ENCODE measurements at places on chromosomes 12 and 14. TPM values are rescaled to one million over a fixed set of nuclear protein-coding genes. Genes with fewer than 3 reads are reported as not detected.

- no peak for DNase-seq
Observed at GRCh38 chr12:11855983-11856374, 206.5 kb downstream of the ETV6 start.

GRCh38 chr12:74897425-74898211 lies 312.0 kb downstream of the KCNC2 start:
- DNase-seq: no peak

DNA sequence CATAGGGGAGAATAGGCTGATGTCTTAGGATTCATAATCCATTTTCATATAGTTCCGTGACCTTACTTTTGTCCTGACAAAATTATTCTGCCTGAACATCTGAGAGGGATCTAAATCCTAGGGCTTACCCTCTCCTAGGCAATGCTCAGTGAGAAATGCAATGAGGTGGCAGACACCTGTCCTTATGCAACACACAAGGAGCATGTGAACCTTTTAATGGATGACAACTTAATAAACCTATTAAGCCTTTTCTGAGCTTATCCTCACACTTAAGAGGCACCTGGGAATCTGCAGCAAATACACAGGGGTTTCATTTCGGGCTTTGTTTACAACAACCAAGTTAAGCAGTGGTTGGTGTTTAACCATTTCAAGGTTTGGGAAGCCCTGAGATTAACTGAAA lies 24.6 kb downstream of the SINHCAF start:
- DNase-seq: no peak

DNA sequence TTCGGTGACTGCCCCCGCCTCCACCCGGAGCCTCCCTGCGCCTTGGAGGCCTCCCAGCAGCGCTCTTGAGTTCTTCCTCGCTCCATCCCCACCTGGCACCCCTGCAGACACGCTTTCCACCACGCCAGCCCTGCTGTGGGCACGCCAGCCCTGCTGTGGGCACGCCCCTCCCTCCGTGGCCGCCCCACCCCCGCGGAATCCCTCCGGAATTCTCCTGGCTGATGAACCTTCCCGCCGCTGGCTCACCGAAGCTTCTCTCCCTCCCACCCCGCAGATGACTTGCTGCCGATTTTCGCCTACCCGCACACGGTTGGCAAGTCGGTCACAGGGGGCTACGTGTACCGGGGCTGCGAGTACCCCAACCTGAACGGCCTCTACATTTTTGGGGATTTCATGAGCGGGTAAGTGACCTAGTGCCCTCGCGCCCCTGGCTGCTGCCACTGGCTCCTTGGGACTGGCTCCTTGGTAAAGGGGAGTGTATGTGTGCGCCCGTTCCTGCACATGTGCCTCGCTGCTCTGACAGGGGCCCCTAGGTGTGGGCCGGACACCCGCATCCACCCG lies 15.2 kb downstream of the HHIPL1 start:
- no peak for DNase-seq

Gene HOXC9
- not detected for total RNA-seq

- no peak for DNase-seq
Observed at GRCh38 chr12:58206876-58207275, 265.5 kb downstream of the ATP23 start.

GRCh38 chr12:12466157-12466556 lies 96.5 kb downstream of the DUSP16 start:
- DNase-seq: no peak

- no peak for DNase-seq
Observed at GRCh38 chr12:79296871-79297270, 393.9 kb downstream of the PAWR start.

Gene SRSF9
- total RNA-seq: 216 TPM

Gene FOXJ2
- total RNA-seq: 14.9 TPM

DNA sequence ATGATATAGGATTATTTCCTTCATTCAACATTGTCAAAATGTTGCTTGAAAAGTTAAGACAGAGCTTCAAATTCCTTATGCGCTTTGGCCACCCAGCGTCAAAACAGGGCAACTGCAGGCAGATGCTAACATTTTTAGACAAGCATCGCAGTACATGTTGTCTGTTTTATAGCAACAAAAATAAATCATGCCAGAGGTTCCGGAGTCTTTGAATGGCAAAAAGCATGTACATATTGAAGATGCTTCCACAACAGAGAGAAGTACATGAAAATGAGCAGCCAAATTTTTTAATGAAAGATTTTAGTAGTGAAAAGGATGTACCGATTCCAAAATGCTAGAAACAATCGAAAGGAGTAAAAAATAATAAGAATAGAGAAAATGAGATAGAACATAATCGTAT lies 49.8 kb upstream of the USP15 start:
- DNase-seq: no peak

Gene CLMN
- total RNA-seq: 131 TPM

Gene CLEC9A
- total RNA-seq: 0.47 TPM

Gene C3AR1
- 1.8 TPM for total RNA-seq

Gene TOMM20L
- not detected for total RNA-seq

Data from colonic mucosa (tissue), 4 donors.